Stimulated activated CD8-positive, alpha-beta memory T cell treated with anti-CD3 and anti-CD28 coated beads, Interleukin-4, amount 100 ng/mL, for 24 hours (primary cell): ENCODE measurements at places on chromosomes 12 and 14.

GRCh38 chr14:86196471-86196870 lies 666.5 kb downstream of the FLRT2 start:
- no peak for DNase-seq

GRCh38 chr14:93895023-93895604 lies 32.0 kb upstream of the FAM181A start:
- no peak for DNase-seq

DNA sequence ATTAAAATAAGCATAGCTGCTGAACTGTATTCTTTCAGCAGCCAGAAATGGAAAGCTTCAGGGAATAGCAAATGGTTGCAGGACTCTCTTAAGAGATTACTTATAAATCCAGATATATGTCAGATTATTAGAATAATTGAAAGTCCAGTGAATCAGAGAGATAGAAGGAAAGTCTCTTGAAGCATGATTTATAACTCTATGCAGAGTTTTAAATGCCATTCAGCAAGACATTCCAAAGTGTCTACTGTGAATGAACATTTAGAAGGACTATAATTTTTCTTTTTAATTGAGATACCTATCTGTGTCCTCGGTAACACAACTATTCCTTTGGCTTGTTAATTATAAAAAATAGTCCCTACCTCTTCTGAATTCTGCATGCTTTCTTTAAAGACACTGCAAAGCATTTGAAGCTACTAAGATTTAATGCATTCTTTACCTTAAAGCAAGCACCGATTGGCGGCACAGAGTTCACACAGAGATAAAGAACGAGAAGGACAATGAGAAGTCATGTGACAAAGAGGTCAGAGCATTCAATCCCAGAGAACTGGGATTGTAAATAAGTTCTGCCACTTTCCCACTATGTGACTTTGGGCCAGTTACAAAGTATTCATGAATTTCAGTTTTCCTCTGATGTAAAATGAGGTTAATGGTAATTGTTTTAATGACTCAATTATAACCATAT lies 371.0 kb upstream of the ATP2B1 start:
- no peak for DNase-seq

- no peak for DNase-seq
Measured at GRCh38 chr14:23177181-23177580, 6.3 kb downstream of the SLC7A8 start.

- no peak for DNase-seq
Measured at GRCh38 chr12:110916295-110916875, 4.0 kb downstream of the MYL2 start.

DNA sequence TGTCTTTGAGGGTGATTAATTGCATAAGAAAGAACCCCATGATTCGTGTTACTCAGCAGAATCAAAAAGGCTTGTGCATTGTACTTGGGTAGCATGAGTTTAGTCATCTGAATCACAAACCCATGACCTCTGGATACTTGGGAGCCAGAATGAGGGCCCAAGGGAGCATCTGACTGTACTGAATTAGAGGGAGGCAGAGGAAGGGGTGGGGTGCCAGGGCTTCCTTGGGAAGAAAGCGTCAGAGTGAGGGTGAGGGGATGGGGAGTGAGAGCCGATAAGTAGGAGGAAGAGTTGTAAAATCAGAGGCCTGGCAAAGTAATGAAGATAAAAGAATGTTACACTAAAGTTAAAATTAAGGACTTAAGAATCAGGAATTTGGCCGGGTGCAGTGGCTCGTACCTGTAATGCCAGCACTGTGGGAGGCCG lies 29.8 kb downstream of the GPRC5D start:
- DNase-seq: no peak
